Erythroblast (primary cell): ENCODE measurements at places on chromosomes 1 and 21.

DNA sequence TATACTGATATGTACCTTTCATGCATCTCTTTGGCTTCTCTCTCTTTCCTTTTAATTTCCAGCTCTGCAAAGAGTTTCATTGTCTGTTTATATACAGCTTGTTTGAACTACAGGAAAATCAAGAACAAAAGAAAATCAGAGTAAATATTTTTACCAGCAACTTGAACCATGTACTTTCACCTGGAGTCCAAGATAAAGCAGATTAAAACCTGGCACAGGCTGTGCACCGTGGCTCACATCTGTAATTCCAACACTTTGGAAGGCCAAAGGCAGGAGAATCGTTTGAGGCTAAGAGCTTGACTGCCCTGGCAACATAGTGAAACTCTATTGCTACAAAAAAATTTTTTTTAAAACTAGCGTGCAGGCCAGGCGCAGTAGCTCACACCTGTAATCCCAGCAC, 27.6 kb downstream of the DNAJC8 start:
- no peak for DNase-seq

DNA sequence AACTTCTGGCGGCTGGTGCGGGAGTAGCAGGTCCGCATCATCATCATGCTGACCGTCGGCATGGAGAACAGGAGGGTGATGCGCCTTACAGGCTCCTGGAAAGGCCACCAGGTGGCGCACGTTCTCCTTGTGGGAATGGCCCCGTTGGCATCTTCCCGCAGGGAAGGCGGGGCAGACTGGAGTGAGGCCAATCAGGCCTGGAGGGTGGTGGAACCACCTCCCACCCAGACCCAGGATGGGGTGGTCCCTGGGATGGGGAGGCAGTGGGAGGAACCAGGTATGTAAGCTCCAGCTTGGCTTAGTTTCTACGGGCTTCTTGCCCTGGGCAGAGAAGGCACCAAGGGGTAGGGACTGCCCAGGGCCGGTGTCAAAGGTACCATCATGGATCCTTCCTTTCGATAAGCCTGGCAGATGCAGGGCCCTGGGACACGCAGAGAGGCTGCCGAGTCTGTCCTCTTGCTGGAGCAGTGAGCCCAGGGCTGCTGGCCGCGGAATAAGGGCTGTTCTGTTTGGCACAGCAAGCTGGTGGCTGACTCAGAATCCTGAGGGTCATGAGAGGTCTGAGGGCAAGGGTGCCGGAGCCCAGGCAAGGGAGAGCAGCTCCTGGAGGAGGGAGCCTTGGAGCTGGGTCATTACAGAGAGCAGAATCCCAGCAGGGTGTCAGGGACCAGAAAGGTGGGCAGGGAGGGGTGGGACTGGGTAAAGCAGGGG, 8.7 kb upstream of the LGR6 start:
- DNase-seq = peak; percentile 69

DNA sequence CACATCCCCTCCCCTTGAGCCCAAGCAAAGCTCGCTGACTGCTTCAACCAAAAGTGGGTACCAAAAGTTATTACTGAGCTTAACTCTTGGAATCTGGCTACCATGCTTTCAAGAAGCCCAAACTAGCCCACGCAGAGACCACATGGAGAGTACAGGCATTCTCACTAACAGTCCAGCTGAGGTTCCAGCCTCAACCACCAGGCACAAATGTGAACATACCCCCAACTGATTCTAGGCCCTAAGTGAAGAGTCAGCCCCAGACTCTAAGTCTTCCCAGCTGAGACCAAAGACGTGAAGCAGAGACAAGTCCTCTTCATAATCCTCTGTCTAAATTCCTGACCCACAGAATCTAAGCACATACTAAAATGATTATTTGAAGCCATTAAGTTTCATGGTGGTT, 36.8 kb downstream of the EVI5 start:
- DNase-seq = no peak

DNA sequence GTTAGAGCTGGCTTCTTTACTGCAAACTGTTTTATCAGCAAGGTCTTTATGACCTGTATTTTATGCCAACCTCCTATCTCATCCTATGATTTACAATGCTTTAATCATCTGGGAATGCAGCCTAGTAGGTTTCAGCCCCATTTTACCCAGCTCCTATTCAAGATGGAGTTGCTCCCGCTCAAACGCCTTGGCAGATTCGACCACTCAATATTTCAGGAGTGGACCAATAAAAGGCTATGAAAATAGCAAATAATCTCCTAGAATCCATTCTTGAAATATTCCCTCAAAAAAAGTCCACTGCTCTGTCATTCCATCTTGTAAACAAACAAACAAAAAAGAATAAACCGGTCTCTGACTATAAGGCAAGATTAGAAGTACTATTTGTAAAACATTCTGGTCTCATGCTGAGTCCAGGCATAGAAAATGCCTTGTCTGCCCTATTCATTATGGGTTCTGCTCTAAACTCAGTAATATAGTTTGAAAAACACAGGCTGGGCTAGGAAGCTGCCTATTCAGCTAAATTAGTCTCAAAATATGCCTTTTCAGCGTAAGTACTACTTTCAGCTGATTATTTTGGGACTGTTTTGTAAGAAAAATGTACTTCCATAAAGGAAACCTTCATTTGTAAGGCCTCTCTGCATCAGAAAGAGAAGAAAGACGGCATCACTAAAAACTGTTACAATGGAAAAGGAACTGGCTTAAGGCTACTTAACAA, 53.0 kb downstream of the TBX19 start:
- DNase-seq = no peak

DNA sequence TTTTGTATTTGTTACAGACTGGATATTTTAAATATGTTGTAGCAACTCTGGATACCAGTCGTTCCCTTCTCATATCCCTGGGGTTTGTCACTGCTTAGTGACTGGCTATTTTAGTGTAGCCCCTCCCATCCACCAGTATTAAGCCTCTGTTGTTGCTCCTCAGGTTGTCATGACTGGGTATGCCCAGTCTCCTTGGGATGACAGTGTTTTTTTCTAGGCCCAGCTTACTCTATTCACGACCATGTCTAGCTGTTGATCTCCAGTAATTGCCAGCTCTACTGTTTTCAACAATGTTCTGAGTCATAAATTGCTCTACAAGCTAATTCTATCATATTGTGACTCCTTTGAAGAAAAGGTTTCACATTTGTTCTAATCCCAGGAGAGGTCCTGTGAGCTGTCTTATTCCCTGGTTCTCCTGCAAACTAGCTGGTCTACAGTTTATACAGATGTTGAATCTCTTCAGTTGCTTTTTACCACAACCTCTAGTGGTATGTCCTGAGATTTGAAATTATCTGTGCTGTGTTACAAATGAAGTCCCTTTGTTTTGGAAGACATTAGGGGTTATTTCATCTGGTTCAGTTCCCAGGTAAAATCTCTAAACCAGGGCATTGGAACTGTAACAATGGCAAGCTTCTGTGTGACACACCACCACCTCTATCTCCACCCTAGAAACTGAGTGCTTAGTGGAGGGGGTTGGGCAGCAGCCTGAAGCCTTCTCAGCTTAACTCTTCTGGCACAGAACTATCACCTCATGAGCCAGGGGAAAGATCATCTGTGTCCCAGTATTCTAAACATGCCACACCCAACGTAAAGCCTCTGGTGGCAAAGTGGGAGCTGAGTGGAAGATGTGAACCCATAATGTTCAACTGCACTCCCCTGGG, 124.6 kb downstream of the TRIM33 start:
- DNase-seq = peak; percentile 21

DNA sequence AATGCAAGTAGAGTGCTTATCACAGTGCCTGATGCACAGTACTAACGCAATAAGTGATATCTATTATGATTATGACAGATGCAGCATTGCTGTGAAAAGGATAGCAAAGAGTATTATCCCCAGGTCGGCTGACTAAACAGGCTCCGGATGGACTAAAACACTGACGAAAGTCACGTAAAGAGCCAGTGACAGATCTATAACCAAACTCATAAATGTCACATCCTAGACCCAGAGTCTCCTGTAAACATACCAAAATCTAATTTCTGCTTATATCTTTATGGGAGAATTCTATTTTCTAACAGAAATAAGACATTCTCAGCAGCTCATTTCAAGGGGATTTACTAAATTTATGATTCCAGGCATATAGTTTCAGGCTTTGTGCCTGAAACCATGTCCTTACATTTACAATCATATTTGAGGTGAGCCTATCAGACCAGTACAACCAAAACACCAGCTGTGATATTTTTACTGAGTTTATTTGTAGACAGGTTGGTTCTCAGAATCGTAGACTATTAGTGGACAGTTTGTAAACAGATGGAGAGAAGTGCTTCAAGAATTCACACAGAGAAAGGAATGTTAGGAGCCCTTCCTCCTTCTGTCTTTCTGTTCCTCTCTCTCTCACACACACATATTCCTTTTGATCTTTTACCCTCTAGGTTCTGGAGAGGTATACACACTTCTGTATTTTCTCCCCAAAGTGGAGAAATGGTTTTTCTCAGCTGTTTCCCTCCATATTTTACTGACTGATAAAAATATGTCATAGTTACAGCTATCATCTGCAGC, 52.4 kb upstream of the WDR26 start:
- DNase-seq = no peak

- no peak for DNase-seq
Observed at GRCh38 chr1:30776097-30777059, 18.8 kb upstream of the LAPTM5 start.

DNA sequence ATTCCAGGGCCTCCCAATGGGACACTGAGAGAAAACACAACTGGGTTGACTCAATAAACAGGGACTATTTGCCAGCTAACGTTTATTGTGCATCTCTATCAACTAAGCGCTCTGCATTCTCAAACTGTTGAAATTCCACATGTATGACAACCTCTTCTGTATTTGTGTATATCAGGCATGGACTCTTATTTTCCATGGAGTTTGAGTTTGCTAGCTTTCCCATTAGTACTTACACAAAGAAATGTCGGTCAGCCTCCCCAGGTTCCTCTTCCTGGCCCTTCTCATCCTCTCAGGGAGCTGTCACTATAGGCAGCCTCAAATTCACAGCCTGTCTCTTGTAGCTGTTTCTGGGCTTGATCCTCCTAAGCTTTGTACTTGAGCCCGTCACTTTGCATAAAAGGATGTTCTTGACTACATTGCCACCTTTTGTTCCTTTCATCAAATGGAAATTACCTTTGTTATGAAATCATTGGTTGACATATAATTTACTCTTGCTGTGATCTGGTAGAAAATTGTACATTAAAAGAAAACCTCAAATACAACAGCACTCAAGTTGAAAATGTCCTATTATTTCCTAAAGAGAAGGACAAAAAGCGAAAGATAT, 60.0 kb upstream of the NTPCR start:
- no peak for DNase-seq
